RWPE1 (cell line): ENCODE measurements at places on chromosomes 2 and 18.

- DNase-seq = no peak
Observed at GRCh38 chr2:231163414-231164095, 34.9 kb upstream of the ARMC9 start.

DNA sequence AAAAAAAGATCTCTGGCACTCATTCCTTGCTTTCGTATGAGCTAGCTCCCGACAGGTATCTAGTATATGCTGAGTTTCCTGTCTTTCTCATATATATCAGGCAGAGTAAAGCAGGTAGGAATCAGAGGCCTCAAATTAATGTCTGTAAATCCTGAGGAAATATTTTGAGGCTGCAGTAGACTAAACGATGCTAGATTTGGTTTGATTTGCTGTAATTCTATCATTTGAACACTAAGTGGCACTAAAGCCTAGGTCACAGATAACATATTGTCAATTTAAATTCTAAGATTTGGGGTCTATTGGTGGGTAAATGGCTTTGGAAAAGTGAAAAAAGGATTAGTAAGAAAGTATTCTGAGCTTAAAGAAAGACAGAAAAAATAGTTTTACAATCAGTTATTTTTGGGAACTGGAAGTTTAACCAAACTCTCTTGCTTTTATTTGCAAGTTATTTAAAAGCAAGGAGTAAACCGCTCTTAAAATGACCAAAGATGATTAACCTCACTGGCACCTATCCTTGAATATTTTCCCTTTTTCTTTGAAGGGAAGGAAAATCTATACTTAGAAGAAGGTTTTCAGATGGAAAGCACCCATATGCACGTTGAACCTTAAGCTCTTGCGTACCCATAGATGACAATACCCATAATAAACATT, 37.6 kb upstream of the SLC4A10 start:
- DNase-seq = peak; percentile 7

- DNase-seq = no peak
Observed at GRCh38 chr2:27856956-27857355, 33.2 kb downstream of the RBKS start.

DNA sequence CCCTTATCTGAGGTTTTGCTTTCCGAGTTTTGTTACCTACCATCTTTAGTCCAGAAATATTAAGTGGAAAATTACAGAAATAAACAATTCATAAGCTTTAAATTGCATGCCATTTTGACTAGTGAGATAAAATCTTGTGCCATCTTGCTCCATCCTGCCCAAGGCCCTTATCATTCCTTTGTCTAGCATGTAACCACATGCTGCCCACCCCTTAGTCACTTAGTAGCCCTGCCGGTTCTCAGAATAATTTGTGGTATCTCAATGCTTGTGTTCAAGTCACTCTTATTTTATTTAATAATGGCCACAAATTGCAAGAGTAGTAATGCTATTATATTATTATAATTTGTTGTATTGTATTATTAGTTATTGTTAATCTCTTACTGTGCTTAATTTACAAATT, 36.8 kb upstream of the VPS54 start:
- DNase-seq = peak; percentile 52

- DNase-seq = no peak
Observed at GRCh38 chr2:174901075-174901474, 104.1 kb downstream of the CHN1 start.

DNA sequence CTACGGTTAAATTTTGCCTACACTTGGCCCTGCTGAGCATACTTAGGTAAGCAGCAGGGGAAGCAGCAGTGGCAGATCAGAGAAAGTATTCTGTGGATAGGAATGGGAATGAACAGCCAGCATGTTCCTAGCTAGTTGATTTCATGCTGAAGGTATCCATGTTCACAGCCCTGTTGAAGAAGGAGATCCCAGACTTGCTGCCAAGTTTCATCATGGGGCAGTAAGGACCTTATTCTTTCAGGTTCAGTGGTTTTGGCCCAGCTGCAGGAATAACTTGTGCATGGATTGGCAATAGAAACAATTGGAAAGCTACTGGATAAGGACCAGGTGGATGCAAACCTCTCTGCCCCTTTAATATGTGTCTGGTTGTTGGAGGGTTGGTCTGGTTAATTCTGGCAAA, 98.2 kb upstream of the TMEM178A start:
- DNase-seq = no peak

GRCh38 chr2:140136861-140137260, 1356.7 kb upstream of the NXPH2 start:
- DNase-seq = no peak

DNA sequence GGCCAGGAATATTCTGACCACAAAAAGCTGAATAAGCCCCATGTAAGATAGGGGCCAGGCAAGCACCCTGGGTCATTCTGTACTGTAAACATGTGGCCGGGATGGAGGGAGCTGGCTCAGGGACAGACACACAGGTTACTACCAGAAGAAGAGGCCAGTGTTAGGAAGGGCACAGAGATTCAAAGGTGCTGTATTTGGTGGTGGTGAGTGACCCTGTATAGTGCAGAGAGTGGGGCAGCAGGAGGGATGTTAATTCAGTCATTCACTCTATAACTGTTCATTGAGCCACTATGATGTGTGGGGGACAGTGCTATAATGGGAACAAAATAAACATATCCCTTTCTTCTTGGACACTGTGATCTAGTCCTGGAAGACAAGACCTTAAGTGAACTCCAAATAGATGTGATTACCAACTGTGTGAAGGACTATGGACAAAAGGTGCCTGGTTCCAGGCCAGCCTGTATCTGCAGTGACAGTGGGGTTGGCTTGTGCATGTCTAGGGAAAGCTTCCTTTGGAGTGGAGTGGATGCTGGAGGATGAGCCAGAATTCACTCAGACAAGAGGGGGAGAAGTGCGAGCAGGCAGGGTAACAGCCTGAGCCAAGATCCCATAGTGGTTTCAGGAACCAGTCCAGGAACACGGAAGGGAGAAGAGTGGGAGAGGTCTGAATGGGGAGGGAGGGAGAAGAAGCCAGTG, 8.3 kb downstream of the MOCOS start:
- DNase-seq = no peak

DNA sequence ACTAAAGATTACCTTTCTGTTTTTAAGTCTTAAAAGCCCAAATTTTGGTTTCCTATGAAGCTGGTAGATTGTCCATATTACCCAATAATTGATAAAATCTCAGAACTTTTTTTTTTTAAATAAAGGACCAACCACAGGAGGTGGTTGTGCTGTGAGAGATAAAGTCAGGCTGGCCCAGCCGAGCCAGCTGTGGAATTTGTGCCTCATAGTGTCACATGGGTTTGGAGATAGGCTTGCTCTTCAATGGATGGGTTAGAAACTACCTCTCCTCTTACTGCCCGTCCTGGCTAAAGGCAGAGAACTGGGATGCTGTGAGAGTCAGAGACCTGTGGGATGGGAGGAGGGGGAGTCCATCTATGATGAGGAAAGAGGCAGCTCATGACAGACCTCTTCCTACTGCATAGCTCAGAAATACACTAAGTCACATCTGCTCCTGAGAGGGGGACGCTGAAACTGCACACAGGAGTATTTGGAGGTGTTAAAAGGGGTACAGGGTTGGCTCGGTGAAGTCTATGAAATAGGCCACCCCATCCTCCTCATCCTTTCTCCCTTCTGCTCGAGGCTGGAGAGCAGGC, 99.7 kb upstream of the MGAT4A start:
- DNase-seq = no peak

GRCh38 chr18:76388261-76388660, 106.8 kb downstream of the ZNF516 start:
- DNase-seq = no peak

DNA sequence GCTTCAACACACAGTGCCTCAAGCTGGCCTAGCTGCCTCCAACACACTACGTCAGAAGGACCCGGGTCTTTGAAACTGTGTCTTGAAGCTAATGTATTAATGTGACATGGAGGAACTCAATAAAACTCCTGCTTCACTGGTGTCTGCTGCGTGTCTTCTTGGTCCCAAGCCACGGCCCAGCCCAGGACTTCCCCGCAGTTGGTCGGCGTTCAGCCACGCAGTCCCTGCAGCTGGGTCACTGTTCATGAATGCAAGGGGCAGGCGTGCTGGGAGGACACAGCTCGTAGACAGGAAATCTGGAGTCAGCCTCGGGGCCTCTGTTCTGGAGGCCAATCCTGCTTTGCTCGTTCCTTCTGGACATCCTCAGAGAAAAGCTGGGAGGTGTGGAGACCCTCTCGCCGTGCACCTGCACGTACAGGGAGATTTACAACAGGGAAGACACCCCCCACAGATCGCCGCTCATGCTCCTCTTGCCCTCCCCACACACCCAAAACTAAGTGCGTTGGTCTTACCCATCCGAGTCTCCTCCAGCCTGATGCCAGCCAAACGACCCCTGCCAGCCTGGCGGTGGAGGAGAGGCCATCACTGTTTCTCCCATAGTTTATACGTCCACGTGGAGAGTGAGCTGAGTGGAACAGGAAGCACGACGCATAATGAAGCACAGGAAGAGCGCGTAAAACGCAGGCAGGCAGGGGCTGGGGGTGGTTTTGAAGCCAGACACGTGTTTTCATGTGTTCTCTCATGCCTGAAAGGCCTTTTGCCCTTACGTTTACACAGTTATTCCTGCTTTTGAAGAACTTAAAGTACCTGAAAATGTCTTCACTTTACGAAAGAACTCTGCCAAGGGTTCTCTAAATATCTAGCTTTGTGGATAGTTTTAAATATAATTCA, 39.7 kb downstream of the ADI1 start:
- no peak for DNase-seq

DNA sequence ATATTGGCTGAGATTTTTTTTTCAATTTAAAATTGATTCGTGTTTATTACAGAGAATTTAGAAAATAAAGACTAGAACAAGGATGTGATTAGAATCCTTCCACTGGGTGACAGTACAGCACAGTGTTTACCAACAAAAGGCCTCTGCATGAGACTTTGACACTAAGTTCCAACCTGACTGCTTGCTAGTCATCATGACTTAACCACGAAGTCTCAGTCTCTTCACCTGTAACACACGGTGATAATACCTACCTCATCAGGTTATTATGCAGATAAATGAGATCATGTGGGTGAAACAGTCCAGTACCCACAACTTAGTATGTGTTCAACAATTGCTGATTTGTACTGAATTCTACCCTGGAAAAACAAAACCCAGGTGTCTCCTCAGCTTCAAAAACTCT, 151.2 kb downstream of the STK39 start:
- DNase-seq = no peak

GRCh38 chr18:52343731-52344340, 3.8 kb downstream of the DCC start:
- no peak for DNase-seq

DNA sequence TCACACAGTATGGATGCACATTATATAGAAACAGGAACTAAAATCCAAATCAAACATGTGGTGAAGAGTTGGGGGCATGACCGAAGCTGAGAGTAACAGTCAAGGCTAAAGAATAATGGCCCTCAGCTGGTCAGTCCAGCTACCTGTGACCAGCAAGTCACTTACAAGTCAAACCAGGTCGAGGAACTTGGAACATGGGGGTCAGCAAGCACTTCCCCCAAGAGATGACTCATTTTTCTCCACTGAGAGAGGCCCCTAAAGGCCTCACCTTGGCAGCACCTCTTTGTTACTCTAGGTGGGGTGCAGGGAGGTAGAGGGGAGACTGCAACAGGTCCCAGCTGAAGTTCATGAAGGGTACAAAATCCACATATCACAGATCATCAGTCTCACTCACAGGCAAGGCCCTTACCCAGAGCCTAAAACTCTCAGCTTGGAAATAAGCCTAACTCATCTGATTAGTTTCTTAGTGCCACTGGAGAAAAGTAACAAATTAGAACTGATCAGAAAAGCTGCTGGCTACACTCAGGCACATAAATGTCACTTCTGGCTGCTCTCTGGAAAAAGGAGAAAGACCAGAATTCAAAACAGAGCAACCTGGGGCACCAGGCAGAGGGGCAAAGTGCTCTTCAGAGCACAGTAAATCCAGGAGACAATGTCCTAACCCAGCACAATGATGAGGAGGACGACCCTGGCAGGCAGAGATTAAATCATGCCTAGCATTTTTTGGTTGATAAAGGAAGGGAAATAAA, 4.0 kb downstream of the SDC1 start:
- DNase-seq = no peak

DNA sequence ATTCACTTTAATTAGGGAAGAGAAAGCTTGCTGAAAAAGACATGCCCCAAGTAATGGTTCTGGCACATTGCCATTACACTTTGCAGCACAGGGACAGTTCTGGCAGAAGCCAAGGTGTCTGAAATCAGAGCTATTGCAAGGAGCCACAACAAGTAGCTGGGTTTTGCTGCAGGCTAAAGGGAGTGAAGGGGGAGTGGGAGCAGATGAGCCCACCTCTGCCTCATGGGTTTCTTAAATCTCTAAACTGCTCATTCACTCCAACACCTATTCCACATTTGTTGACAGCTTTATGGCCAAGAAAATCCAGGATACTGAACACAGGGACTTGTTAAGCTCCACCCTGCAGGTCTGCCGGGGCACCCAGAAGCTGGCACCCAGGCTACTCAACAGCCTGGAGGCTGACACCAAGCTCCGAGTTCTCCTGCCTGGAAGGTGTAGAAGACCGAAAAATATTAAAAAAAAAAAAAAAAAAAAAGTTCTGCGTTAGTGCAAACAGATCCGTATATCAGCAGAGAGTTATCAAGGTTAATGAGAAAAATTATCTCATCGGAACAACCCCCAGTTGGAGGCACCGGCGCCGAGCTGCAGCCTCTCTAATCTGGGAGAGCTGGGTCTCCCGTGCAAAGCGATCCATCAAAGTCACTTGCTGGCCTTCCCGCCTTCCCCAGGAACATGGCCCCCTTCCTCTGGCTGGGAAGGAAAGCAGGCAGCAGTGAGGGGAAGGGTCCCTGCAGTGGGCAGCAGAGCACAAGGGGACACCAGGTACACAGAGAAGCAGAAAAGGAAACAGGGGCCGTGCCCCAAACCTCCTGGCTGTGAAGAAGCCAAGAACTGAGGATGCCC, 123.7 kb downstream of the HNMT start:
- no peak for DNase-seq

DNA sequence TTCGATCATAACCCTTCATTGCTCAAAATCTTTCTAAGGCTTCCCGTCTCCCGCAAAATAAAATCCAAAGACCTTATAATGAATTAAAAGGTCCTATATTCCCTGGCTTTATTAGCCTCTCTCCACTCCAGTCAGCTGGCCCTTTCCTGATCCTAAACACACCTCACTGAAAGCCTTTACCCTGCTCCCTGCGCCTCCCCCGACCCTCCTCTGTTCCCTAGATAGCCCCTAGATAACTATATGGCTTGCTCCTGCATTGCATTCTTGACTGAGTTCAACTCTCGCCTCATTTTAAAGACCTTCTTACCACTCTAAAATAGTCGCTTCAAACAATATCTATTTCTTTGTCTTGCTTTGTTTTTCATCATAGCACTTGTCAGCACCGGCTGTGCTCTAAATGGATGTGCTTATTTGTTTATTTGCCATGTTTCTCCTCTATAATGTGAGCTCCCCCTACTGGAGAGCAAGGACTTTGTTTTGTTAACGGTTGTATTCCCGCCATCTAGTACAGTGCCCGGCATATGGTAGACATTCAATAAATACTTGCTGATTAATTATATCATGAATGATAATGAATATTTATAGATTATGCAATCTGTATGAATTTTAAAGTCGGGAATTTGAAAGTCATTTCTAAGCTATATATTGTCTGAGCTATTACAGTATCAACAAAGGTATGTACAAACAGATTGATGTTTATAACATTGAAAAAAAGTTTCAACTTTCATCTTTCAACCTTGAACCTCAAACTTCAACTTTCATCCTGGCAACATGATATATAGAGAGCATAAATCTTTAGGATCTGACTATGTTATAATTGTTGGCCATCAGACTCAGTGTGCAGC, 32.4 kb upstream of the VIT start:
- peak; percentile 44 for DNase-seq

- DNase-seq = no peak
Observed at GRCh38 chr2:130300258-130300969, 42.3 kb upstream of the IMP4 start.
